ENCODE measurements at places on chromosomes 13 and 19.

DNA sequence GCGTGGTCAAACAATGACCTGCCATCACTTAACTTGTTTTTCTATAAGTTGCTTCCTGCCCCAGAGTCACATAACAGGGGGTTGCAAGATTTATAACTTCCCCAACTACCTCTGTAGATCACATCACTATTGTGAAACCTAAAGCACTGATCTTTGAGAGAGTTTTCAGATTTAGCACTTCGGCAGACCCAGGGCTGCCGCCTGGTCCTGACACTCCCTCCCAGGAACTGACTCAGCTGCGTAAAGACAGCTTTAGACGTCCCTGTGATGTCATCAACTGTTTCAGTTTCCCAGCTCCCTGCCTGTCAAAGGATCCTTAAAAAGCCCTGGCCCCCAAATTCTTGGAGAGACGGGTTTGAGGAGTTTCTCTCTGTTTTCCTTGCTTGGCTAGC lies 33.3 kb downstream of the IGFL2 start:
- peak; percentile 49 for DNase-seq

DNA sequence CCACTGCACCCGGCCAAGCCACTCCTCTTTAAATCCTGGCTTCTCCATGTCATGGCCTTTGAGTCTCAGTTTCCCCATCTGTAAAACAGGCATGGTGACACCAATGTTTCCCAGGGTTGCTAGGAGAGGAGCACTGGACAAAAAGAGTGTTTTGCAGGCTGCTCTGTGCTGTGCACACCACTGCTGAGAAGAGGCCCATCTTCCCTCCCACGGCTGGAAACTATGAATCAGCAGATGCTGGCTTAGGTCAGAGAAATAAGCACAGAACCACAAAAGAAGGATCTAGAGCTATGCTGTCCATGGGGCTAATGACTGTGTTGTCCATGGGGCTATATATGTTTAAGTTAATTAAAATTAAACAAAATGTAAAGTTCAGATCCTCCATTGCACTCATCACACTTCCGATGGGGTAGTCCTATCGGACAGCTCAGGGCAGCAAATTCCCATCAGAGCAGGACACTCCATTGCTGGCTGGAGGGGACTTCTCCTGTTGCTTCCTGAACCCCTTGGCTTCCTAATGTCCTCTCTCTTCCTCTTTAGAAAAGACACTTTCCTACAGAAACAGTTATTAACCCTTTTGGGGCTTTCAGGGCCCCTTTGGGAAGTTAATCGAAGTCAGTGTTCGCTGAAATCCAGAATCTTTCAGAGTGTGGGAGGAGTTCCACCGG lies 37.1 kb downstream of the TSHZ3 start:
- DNase-seq = peak; percentile 90

DNA sequence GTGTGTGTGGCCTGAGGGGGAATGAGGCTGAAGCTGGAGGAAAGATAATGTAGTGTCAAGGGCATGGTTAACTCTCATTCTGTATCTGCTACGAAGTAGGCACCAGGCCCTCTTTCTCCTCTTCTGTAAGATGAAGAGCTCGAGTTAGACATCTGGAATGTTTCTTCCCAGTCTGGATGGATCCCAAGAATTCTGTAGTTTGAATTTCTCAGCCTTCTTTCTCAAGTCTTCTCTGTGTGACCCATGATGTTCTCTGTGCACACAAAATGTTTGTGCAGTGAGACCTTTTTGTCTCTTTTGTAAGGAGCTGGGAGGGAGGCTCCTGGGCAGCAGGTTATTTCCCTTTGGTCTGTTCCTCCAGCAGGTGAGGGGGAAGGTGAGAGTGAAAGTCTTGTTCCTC lies 13.7 kb downstream of the FGF9 start:
- no peak for DNase-seq

DNA sequence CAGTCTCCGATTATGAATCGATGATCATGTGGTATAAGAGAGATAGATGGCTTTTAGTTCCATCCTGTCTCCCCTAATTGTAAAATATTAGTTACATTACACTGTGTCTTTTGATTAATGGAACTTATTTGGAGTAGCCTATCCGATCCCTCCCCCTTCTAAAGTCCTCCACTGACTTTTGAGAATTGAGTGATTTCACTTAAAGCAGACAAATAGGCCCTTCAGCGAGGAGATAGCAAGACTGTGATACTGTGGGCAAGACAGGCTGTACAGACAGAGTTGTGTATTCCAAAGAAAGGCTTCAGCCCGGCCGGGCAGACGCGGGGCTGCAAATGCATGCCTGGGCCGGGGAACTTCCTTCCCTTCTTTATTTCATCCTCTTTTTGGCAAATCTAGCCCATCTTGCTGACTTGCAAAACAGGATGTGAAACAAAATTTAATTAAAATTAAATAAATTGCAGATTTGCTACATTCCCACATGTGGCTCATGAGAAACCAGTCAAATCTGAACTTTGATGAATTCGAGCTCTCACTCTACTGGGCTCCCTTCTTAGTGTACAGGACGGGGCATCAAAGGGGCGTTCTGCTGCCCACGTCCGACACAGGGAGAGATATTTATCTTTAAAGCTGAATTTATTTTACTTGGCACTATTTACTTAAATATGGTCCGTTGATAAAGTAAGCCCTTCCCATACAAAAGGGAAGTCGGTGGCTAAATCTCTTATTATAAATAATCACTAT lies 314.8 kb downstream of the ZNF536 start:
- DNase-seq = no peak

DNA sequence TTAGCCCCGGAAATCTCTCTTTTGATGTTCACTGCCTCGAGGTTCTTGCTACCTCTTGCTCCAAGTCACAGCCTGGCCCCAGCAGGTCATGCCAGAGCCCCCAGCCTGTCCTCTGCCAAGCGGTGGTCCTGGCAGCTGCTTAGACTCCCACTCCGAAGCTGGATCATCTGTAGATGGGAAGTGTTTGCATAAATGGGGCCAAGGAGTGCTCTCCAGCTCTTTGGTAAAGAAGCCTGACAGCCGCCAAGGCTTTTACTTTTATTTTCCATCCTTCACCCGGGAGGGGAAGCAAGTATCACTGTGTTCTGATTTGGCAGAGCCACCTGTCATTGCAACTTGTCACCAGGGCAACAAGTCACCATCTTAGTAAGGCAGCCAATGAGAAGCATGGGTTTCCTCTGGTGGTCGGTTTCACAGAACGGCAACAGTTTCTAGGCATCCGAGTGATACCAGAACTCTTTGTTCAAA lies 10.6 kb upstream of the RETN start:
- no peak for DNase-seq

GRCh38 chr13:106623799-106624460 lies 56.0 kb upstream of the ARGLU1 start:
- no peak for DNase-seq

- peak; percentile 28 for DNase-seq
Measured at GRCh38 chr19:38362076-38362945, 12.1 kb upstream of the PSMD8 start.

DNA sequence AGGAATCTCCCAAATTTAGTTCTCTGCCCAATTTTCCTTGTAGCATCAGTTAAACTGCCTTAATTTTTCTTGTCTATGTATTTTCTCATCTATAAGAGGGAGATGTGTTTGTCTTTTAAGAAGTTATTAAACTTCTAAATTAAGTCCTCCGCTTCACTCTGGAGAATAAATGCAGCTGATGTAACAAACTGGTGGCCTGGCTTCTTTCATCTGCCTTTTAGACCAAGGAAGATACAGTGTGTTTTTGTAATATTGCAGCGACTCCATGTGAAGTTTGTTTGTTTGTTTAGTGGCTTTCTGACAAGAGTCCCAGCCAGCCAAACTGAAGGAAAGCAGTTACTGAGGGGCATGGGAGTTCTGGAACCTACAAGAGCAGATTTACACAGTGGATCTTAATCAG lies 56.4 kb downstream of the KLF12 start:
- no peak for DNase-seq

- peak; percentile 78 for DNase-seq
Measured at GRCh38 chr19:47176627-47177090, 46.0 kb downstream of the SAE1 start.

DNA sequence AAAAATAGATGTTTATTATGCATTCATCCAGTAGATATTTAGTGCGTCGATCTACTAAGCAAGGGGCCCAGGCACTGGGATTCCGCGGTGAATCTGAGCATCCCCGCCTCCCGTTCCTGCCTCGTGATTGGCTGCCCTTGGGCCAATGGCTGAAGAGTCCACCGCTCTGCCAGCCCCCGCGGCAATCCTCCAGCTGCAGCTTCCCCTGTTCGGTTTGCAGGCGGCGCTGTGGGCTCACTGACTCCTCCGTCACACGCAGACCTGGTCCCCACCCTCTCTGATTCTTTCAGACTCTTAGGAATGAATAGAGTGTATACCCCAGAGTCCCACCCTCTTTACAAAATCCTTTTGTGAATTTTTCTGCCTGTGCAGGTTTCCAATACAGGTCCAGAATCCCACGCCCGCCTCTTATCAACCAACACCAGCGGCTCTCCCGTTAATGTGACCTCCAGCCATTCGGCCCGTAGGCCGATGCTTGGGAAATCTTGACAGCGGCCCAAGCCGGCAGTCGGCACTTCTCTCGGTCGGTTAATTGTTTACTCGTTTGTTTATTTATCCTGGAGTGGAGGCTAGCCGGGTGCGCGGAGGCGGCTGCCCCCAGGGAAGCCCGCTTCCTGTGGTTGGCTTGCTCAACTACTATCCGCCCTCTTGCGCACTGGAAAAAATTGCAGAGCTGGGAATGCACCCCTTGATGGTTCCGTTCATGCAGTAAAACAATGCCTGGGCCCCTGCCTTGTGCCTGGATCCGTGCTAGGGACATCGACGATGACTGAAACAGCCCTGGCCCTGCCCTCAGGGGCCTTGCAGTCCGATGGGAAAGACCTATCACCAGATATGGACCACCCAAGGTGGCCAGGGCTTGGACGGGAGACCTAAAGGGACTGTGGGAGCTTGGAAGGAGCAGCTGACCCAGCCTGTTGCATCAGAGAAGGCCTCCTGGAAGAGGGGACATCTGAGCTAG lies 4.5 kb upstream of the ARHGAP35 start:
- DNase-seq = peak; percentile 96

- DNase-seq = no peak
Measured at GRCh38 chr19:5680084-5680436, 256 bp downstream of the MICOS13 start.
